ENCODE measurements at places on chromosomes 6 and 20.
A peak's percentile ranks its signal among the peaks of the same experiment; 100 is the strongest.

GRCh38 chr20:34112600-34113101 is 608 bp upstream of the EIF2S2 start:
- DNase-seq, result peak; percentile 39

DNA sequence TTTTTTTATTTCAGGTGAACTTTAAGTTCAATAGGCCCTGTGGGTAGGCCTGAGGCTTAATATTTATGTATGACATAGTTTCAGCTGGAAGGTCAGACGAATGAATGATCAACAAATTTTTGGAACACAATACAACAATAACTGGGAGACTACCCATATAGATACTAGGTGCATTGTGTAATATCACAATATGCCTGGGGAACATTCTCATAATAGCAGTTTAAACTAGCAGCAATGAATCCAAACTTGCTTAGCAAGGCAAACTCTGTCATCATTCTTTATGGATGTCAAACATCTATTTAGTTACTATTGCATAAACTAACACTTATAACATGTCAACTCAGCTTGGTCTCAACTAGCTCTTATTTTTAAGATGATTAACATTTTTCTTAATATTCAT is 49.3 kb downstream of the ELOVL4 start:
- no peak for DNase-seq

- DNase-seq, result no peak
These were observed 92.1 kb upstream of the COL21A1 start for GRCh38 chr6:56339524-56339923.

DNA sequence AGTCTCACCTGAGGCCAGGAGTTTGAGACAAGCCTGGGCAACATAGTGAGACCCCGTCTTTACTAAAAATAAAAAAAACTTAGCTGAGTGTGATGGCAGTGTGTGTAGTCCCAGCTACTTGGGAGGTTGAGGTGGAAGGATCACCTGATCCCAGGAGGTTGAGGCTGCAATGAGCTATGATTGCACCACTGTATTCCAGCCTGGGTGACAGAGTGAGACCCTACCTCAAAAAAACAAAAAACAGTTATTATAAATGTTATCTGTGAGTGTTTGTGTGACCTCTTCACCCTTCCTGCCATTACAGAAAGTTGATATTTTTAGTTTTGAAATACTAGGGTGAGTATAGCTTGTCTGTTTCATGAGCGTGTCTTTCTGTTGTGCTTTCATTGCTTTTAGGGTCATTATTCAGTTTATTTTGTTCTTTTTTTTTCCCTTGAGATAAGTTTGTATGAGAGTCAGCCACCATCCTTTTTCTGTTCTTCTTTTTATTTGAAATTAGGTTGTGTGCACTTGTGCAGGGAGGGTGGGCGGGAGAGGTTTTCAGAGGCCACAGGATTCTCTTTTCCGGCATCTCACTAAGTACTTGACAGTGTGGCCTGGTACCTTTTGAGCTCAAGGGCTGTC is 26.2 kb downstream of the CDYL start:
- no peak for DNase-seq

- no peak for DNase-seq
These were observed 3.9 kb downstream of the KIAA0319 start for GRCh38 chr6:24642061-24642460.

DNA sequence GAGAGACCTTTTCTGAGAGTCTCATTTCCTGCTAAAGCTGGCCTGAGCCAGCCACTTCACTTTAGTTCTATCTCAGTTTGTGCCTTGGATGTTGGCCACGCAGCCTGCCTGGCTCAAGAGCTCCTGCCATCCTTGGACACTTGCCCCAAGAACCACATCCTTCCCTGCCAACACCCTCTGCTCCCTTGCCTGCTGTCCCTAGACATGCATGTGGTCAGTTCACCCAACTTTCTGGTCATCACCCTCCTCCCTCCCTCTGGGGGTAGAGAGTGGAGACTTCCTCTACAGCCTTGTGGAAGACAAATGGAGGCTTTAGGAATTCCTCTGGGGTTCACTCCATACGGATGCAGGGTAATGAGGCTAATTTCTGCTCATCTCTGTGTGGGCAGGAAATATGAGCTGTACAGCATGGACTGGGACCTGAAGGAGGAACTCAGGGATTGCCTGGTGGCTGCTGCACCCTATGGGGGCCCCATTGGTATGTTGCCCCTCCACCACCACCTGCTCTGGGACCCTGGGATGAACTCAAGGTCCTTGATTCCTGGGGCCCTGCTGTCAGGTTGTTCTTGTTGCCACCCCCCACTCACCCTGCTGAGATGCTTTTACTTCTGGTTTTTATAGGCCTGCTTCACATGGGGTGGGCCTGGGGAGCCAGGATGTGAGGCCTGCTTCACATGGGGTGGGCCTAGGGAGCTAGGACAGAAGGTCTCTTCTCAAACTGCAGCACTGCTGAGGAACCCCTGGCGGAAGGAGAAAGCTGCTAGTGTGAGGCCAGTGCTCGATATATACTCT is 13.8 kb upstream of the PTPRA start:
- DNase-seq, result no peak

DNA sequence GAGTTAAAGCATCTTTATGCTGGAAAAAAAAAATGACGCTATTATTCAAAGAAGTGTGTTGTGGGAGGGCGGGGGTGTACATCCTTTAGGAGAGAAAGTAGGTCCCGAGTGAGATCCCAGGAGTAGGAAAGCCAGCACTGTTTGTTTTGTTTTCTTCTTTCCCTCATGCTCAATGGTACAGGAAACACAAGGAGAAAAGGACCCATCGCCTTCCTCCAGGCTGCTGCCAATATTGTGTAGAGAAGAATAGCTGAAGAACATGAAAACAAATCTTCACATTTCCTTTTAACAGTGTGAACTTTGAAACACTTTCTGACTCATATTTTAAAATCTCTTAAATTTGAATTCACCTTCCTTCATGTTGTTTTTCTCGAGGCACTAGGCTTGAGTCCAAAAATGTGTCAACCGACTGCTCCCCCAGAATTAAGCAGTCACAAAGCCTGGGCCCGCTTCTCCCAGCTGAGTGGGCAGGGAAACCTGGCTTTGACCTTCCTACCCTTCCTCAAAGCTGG is 22.3 kb downstream of the PPP1R16B start:
- no peak for DNase-seq

DNA sequence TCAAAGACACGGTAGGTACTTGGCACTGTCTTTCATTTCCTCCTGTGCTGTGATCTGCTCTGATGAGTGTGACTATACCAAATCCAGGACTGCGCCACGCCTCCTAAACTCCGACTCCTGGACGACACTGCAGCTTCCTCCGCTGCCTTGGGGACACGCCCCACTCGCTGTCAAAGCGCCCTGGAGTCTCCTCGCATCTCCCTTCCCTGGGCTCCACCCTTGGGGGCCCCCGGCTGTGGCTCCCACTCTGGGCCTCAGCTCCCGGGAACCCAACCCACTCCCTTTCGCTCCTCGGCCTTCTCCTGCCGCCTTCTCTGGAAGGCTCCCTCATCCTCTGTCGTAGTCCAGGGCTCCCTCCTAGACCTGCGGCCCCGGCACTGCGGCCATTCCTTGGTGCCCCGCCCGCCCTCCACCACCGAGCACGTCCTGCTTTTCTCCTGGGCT is 61.2 kb downstream of the RSPH3 start:
- DNase-seq, result peak; percentile 55

- no peak for DNase-seq
These were observed 29.6 kb downstream of the TAB2 start for GRCh38 chr6:149347067-149347466.

Measured in CD4-positive, alpha-beta T cell treated with Interleukin-17A for 4 hours (primary cell).